Stimulated activated CD4-positive, alpha-beta T cell treated with anti-CD3 and anti-CD28 coated beads, Interleukin-4, amount 100 ng/mL, for 1 hour (primary cell): ENCODE measurements at places on chromosomes 5 and 9.
A peak's percentile ranks its signal among the peaks of the same experiment; 100 is the strongest.

DNA sequence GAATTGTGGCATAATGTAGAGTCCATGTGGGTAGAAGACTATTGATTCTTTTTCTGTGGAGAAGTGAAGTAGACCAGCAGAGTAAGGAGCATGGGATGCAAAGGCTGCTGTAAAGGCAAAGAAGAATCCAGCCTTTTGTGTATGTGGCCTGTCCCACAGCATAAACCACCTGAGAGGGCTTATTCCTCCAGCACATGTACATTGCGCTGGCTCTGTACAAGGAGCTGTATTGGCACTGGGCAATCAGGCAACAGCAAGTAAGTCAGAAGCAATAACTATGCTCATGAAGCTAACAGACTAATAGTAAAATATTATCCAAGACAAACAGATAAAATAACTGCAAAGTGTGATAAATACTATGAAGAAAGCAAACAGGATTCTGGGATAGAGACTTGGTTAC lies 86.2 kb downstream of the LURAP1L start:
- no peak for DNase-seq

GRCh38 chr5:64147849-64148441 lies 17.7 kb upstream of the RNF180 start:
- no peak for DNase-seq

GRCh38 chr5:34674187-34674586 lies 18.1 kb downstream of the RAI14 start:
- DNase-seq: no peak

- DNase-seq: no peak
Observed at GRCh38 chr5:37816883-37817282, 23.0 kb downstream of the GDNF start.

DNA sequence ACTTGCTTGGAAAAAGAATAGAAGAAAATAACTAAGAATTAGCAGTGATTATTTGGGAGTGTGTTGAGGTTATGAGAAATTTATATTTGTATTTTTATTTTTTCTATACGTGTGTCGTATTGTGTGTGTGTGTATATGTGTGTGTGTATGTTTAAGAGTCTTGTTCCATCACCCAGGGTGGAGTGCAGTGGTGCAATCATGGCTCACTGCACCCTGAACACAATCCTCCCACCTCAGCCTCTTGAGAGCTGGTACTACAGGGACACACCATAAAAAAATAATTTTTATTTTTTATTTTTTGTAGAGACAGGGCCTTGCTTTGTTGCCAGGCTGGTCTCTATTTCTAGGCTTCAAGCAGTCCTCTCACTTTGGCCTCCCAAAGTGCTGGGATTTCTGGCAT lies 643.8 kb downstream of the PDE4D start:
- DNase-seq: no peak

DNA sequence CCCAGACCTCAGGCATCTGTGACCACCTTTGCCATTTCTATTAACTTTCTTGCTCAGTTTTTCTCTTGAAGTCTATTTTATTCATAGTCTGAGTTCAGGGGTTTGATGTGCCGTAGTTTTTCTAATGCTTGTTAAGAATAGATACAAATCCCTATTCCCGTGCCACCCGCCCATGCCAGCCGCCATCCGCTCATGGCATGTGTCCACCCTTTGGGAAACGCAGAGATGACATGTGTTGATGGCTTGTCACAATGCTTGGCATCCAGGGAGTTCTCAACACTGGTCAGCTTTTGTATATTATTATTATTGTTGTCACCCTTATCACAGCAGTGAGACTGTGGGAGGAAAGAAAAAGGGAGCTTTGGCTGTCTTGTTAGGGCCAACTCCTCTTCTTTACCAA lies 17.3 kb upstream of the ANGPTL2 start:
- DNase-seq: no peak

DNA sequence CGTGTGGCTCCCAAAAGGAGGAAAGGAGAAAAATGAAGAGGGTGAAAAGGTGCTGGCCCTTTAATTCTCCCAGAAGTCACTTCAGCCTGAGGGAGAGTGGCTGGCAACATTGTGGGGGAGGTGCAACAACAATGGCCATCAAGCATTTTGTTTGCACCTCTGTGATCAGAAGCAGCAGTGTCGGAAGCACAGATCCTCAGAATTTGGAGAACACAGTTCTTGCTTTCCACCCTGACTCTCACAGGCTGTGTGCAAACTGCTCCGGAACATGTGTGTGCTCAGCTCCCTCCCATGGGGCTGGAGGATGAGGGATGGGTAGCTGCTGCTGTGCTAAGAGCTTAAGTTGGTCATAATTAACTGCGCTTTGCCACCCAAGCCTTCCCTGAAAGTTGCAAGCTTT lies 127.1 kb downstream of the DPYSL3 start:
- DNase-seq: no peak

DNA sequence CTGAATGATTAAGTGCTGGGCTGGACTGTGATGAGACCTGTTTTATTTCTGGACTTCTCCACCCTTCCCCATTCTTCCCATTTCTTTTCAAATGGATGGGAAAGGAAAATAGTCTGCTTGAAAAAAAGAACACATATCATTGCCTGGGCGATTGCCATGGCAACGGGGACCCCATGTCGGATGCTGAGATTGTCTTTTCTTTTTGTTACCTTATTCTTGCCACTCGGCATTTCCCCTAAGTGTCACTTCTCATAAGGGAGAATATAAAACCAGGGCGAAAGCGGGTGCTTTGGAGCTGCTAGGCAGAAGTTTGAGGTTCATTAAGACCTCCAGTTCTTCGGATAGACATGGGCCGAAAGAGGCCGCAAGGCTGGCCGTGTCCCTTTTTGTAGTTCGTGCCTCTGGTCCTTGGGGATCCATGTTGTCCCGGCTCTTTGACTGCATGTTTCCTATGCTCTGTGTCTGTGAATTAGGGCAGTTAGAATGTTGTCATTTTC lies 763 bp downstream of the FGD3 start:
- DNase-seq: no peak

GRCh38 chr9:73011956-73012355 lies 59.1 kb upstream of the ALDH1A1 start:
- no peak for DNase-seq

- DNase-seq: no peak
Observed at GRCh38 chr5:133423011-133423617, 189.2 kb downstream of the FSTL4 start.

DNA sequence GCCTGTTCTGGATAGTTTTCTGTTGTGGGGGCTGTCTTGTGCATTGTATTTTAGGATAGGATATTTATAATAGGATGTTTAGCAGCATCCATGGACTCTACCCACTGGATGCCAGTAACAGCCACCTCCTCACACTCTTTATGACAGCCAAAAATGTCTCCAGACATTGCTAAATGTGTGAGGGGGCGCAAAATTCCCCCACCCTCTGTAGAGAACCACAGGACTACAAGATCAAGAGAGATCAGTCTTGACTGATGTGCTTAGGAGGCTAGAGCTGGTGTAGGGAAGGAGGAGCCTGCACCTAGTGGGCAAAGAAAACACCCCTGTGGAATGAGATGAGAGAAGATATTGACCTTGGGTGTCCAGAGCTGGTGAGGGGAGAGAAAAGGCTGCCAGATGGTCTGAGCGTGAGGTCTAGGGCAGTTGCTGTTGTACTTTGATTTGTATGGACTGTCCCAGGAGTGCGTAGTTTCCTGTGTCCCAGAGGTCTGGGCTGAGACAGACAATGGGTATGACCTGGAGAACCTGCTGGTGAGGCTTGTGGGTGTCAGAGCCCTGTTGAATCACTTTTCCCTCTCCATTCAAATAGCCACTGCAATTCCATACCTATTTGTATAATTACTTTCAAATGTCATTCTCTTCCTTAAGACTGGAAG lies 16.3 kb downstream of the DAPK1 start:
- DNase-seq: no peak

GRCh38 chr9:20980832-20981455 lies 50.5 kb downstream of the HACD4 start:
- DNase-seq: no peak

- DNase-seq: no peak
Observed at GRCh38 chr5:74469234-74469994, 171.1 kb downstream of the ENC1 start.

DNA sequence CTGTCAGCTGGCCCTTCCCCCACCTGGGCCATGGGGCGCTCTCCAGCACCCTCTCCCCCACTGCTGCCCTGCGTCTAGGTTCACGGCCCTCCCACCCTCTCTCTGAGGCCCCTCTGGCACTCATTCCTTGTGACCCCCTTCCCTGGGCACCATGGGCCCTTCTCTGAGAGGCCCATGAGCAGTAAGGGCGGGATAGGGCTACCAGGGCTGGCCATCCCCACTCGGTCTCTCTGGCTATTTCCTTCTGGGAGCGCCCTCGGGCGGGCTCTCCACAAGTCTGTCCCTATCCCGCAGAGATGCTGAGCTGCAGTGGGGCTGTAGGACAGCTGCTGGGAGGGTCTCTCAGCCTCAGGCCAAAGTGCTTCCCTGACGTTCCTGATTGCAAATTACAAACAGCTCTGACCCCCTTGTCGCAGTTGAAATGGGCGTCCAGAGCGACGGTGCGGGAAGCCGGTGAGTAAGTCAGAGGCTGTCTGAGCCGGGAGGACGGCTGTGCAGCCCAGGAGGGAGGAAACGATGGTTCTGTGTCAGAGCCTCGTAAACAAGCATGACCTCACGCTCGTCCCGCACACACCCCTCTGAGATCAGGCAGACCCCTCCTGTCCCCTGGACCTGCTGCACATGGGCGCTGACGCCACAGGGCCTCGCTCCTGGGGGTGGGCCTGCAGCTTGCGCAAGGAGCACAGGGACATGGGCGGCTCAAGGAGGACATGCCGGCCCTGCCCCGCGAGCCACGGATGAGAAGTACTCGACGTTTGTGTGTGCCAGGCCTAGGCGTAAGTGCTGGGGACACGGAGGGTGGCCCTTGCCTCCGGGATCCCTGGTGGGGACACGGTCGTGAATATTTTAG lies 36.3 kb upstream of the GFPT2 start:
- no peak for DNase-seq

DNA sequence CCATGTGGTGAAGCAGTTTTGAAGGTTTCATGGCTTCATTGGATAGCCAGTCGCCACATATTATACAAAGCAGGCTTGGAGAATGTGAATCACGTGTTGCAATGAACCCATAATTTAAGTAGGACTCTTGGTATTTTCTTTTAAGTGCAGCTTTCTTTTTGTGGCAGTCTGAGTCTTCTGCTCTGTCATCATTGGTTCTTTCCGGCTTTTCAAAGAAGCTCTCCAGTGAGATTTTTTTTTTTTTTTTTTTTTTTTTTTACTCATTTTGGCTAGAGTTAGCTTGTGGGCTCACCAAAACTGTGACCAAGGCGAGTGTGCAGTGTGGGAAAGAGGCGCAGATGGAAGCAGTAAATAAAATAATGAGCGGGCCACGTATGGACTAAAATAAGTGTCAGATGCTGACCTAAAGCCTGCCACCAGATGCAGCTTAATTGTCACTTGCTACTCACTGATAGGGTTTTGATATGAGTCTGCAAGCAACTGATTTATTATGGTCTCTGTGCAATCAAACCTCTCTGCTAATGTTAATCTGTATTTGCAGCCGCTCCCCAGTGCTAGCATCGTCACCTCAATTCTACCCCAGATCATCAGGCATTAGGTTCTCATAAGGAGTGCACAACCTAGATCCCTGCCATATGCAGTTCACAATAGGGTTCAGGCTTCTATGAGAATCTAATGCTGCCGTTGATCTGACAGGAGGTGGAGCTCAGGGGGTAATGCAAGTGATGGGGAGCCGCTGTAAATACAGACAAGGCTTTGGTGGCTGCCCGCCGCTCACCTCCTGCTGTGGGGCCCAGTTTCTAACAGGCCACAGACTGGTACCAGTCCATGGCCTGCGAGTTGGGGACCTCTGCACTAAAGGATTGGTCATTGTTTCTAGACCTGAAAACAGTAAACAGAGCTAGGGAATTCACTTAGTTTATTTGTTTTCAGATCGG lies 45.5 kb upstream of the LARP1 start:
- no peak for DNase-seq

- no peak for DNase-seq
Observed at GRCh38 chr9:28848671-28849070, 1275.4 kb upstream of the C9orf72 start.

DNA sequence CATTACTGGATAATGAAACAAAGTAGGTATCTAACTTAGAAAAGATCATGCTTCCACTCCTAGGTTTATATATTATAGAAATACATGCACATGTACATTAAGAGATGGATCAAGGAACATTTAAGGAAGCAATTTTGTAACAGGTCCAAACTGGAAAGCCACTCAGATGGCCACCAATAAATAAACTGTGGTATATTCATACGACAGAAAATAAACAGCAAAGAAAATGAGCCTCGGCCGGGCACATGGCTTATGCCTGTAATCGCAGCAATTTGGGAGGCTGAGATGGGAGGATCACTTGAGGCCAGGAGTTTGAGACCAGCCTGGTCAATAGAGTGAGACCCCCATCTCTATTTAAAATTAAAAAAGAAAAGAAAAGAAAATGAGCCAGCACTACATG lies 25.6 kb downstream of the CEMIP2 start:
- DNase-seq: no peak

- DNase-seq: no peak
Observed at GRCh38 chr9:114759512-114760341, 46.1 kb downstream of the TNFSF15 start.

- no peak for DNase-seq
Observed at GRCh38 chr9:81380504-81381359, 308.6 kb downstream of the TLE1 start.

- no peak for DNase-seq
Observed at GRCh38 chr9:125296843-125297372, 35.3 kb downstream of the GAPVD1 start.

GRCh38 chr9:14538526-14538925 lies 154.7 kb downstream of the ZDHHC21 start:
- DNase-seq: no peak

GRCh38 chr9:137459152-137459600 lies at the start of gene NSMF:
TSS of gene NSMF (minus strand) at chr9:137459334. CDS start at chr9:137459102, 232 bp downstream.
- peak; percentile 97 for DNase-seq

DNA sequence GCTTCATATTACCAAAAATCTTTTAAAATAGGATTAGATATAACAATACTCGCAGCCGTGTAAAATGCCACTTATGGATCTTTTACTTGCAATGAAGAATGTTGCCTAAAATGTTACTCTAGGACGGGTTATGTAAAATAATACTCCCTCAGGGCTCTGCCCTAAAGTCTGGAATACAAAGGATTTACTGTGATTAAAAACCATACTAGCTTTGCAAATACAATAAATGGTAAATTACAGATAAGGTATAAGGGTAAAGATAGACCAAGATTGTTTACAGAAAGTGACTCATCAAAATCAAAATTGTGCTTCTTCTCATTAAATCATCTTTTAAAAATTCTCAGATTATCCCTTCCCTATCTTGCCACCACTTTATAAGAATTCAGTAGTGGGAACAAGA lies 163.6 kb downstream of the MEF2C start:
- no peak for DNase-seq
